ENCODE measurements at places on chromosomes 5 and 9. TPM values are rescaled to one million over a fixed set of nuclear protein-coding genes. Genes with fewer than 3 reads are reported as not detected.

- H3K27ac ChIP-seq = peak overlapping the region; percentile 100
- no peak for DNase-seq
- peak overlapping the region; percentile 85 for H3K4me3 ChIP-seq
- H3K4me1 ChIP-seq = peaks cover 46% of the 10 kb centered on the region
- H3K27me3 ChIP-seq = no peaks in the 10 kb centered on the region
Observed at GRCh38 chr9:35070823-35071813, 1.3 kb downstream of the VCP start.

- no peak for DNase-seq
- H3K27ac ChIP-seq = peak overlapping the region; percentile 60
- no peaks in the 10 kb centered on the region for H3K27me3 ChIP-seq
- H3K4me3 ChIP-seq = no peak overlapping the region
- peaks cover 21% of the 10 kb centered on the region for H3K36me3 ChIP-seq
Observed at GRCh38 chr5:157479166-157479565, 19.2 kb downstream of the NIPAL4 start.

- H3K27me3 ChIP-seq = no peaks in the 10 kb centered on the region
- no peaks in the 10 kb centered on the region for H3K4me1 ChIP-seq
- no peaks in the 10 kb centered on the region for H3K36me3 ChIP-seq
- no peak for DNase-seq
- no peak overlapping the region for H3K27ac ChIP-seq
Observed at GRCh38 chr5:99023330-99023729, 94.5 kb upstream of the CHD1 start.

Gene TAF1L
- total RNA-seq = not detected

Gene NINJ1
- total RNA-seq = 71.9 TPM

- peak; percentile 82 for DNase-seq
- H3K4me1 ChIP-seq = no peaks in the 10 kb centered on the region
- H3K4me3 ChIP-seq = no peak overlapping the region
Observed at GRCh38 chr5:160703547-160704189, 148.3 kb downstream of the ATP10B start.

DNA sequence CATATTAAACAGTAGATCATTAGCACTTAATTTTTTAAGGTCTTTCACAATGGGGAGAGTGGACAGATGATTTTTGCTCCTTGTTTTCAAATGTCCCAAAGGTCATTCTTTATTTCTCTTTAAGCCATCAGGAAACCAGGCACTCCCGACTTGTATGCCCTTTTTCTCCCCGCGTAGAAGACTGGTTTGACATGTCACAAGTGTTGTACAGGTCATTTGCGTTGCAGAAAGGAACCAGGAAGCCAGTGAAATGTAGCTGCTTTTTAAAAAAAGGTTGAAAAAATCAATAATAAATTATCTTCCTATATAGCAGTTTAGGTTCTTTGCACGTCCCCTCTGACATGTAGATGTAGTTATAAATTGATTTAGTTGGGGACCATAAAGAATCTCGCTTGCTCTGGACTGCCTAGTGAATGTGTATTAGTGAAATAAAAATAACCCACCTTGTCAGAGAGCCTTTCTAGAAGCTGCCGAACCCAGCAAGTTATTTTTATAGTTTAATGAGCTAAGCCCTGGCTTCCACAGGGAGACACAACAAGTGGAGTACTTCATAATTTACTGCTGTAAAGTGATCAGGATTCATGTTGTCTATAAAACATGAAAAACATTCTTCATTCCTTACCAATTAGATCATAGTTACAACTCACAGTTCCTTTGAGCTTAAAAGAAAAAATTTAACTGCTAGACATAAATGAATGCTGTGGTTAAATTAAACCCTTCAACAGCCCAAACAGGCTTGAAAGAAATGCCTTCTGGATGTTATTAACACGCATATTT is 404.6 kb downstream of the CSNK1G3 start:
- H3K4me3 ChIP-seq = no peak overlapping the region
- DNase-seq = no peak
- H3K4me1 ChIP-seq = peaks cover 12% of the 10 kb centered on the region
- peak overlapping the region; percentile 40 for H3K27ac ChIP-seq
- H3K27me3 ChIP-seq = no peaks in the 10 kb centered on the region

Gene CBY3
- not detected for total RNA-seq

Gene LHX6
- total RNA-seq = 3.3 TPM

GRCh38 chr5:23014266-23014665 is 161.1 kb upstream of the CDH12 start:
- no peaks in the 10 kb centered on the region for H3K36me3 ChIP-seq
- H3K4me1 ChIP-seq = peaks cover 7% of the 10 kb centered on the region
- no peak for DNase-seq

GRCh38 chr9:101536938-101537337 is 3.3 kb downstream of the RNF20 start:
- H3K27me3 ChIP-seq = no peaks in the 10 kb centered on the region
- no peak for DNase-seq
- peaks cover 28% of the 10 kb centered on the region for H3K36me3 ChIP-seq
- no peak overlapping the region for H3K4me3 ChIP-seq

- no peak overlapping the region for H3K4me3 ChIP-seq
- peak overlapping the region; percentile 21 for H3K27ac ChIP-seq
- no peak for DNase-seq
- no peaks in the 10 kb centered on the region for H3K27me3 ChIP-seq
Observed at GRCh38 chr5:134125039-134126015, 10.8 kb downstream of the TCF7 start.

DNA sequence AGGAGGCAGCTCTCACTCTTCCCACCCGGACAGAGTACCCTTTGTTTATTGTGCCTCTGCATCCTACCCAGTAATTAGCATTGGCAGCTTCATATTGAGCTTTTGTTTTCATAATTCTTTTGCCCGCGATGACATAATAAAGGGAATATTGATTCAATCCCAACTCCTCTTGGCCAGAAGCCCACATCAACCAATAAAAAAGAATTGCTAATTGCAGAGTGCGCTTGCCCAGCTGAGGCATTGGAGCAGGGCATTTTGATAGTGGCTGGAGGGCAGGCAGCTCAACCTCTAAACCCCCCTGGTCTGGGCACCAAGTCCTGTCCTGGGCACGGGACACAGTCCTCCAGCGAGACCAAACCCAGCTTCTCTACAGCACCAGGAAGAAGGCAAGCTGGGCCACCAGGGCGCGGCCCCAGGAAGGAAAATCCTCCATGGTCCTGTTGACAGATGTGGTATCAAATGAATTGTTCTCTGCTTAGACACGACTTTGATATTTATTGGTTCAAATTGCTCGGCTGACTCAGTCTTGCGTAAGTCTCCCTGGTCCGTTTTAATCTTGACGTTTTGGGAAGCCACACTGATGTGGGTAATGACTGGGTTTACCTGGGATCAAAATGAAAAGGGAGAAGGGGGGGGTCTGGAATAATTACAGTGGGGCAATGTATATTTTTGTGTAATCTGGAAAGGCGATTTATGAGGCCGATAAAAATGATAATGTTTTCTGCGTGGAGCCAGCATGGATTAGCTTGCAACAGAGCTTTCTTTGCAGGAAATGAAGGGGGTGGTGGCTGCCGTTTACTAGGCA is 220.7 kb upstream of the MSX2 start:
- H3K4me3 ChIP-seq = no peak overlapping the region
- H3K27me3 ChIP-seq = no peaks in the 10 kb centered on the region
- H3K36me3 ChIP-seq = no peaks in the 10 kb centered on the region
- H3K4me1 ChIP-seq = no peaks in the 10 kb centered on the region
- no peak for DNase-seq
- H3K27ac ChIP-seq = no peak overlapping the region

Gene GTF2H2C
- total RNA-seq = 13.9 TPM

Gene SH3GL2
- 6.7 TPM for total RNA-seq

GRCh38 chr5:36530215-36530614 is 76.2 kb upstream of the SLC1A3 start:
- no peaks in the 10 kb centered on the region for H3K4me1 ChIP-seq
- no peak overlapping the region for H3K4me3 ChIP-seq
- no peak overlapping the region for H3K27ac ChIP-seq
- no peaks in the 10 kb centered on the region for H3K36me3 ChIP-seq
- DNase-seq = no peak
- no peaks in the 10 kb centered on the region for H3K27me3 ChIP-seq

- no peak for DNase-seq
- no peak overlapping the region for H3K4me3 ChIP-seq
- H3K27ac ChIP-seq = no peak overlapping the region
- H3K4me1 ChIP-seq = peaks cover 2% of the 10 kb centered on the region
- no peaks in the 10 kb centered on the region for H3K27me3 ChIP-seq
- no peaks in the 10 kb centered on the region for H3K36me3 ChIP-seq
Observed at GRCh38 chr5:1925111-1926070, 42.7 kb upstream of the IRX4 start.

- peaks cover 38% of the 10 kb centered on the region for H3K36me3 ChIP-seq
- no peaks in the 10 kb centered on the region for H3K27me3 ChIP-seq
- DNase-seq = no peak
- no peak overlapping the region for H3K27ac ChIP-seq
- no peaks in the 10 kb centered on the region for H3K4me1 ChIP-seq
Observed at GRCh38 chr9:107008011-107008410, 145.0 kb downstream of the ZNF462 start.

- H3K36me3 ChIP-seq = no peaks in the 10 kb centered on the region
- H3K4me1 ChIP-seq = no peaks in the 10 kb centered on the region
- H3K27ac ChIP-seq = no peak overlapping the region
- H3K4me3 ChIP-seq = no peak overlapping the region
- no peaks in the 10 kb centered on the region for H3K27me3 ChIP-seq
Observed at GRCh38 chr5:146565764-146566367, 49.9 kb upstream of the GPR151 start.

DNA sequence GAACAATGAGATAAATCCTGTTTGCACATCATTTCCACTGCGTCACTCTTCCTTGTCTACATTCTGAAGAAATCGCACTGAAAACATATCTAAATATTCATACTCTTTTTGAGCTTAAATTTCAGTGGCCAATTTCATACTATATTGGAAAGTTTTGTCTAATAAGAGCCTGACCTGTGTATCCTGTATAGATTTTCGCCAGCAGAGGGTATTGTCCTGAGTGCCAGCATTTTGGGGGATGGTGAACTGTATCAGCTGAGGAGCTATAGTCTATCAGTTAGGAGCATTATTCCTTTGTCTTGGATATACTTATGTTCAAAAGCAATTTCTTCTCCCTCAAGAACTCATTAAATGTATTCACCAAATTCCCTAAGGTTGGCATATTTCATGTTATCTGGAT is 102.3 kb downstream of the SEMA6A start:
- H3K27ac ChIP-seq = no peak overlapping the region
- DNase-seq = no peak
- no peak overlapping the region for H3K4me3 ChIP-seq
- H3K4me1 ChIP-seq = no peaks in the 10 kb centered on the region
- H3K27me3 ChIP-seq = no peaks in the 10 kb centered on the region
- H3K36me3 ChIP-seq = peaks cover 7% of the 10 kb centered on the region

Gene PDE8B
- 2.2 TPM for total RNA-seq

Gene CDC42SE2
- 27.2 TPM for total RNA-seq

Gene PCDHGC5
- total RNA-seq = 3.7 TPM

DNA sequence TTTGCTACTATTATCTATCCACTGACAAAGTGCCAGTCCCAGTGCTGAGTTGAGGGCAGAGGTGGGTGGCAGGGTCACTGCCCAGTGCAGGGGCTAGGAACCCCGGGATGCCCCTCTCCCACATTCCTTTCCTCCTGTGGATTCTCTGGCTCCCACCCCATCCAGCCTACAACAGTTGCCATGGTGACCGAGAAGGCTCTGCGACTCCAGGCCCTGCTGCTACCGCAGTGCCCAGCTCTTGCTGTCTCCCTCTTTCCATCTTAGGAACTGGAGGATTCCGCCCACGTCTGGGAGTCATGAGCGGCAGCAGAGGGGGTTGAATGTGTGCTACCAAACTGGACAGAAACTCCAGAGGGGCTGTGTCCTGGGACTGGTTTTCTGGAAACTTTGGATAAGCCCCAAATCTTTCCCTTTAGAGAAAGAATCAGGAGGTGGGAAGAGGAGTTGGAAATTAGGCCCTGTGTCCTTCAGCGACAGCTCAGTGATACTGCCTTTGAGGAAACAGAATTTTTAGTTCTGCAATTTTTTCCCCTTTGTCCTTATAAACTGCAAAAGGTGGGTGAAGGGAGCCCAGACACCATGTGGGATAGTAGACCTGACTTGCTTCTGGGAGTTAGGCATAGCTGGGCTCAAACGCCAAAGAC is 20.7 kb upstream of the C5orf47 start:
- no peak overlapping the region for H3K4me3 ChIP-seq
- DNase-seq = no peak
- H3K27me3 ChIP-seq = no peaks in the 10 kb centered on the region
- H3K4me1 ChIP-seq = peaks cover 16% of the 10 kb centered on the region

Gene IRF1
- 289 TPM for total RNA-seq

DNA sequence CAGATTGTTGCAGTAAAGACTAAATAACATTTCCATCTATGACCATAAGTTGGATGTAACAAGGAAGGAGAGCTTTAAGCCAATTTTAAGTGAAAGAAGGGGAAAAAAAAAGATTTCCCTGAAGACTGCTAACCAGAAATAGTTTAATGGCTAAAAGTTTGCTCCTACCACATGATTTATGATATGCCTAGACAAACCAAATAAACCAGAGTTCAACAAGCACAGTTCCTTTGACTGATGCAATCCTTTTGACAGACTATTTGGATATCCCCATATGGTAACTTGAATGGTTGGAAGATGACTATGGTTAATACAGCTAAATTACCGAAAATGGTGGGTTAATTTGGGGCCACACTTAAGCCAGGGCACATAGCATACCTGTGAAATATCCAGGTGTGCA is 338.5 kb downstream of the CETN3 start:
- no peaks in the 10 kb centered on the region for H3K36me3 ChIP-seq
- H3K27ac ChIP-seq = no peak overlapping the region
- no peaks in the 10 kb centered on the region for H3K27me3 ChIP-seq
- DNase-seq = no peak

DNA sequence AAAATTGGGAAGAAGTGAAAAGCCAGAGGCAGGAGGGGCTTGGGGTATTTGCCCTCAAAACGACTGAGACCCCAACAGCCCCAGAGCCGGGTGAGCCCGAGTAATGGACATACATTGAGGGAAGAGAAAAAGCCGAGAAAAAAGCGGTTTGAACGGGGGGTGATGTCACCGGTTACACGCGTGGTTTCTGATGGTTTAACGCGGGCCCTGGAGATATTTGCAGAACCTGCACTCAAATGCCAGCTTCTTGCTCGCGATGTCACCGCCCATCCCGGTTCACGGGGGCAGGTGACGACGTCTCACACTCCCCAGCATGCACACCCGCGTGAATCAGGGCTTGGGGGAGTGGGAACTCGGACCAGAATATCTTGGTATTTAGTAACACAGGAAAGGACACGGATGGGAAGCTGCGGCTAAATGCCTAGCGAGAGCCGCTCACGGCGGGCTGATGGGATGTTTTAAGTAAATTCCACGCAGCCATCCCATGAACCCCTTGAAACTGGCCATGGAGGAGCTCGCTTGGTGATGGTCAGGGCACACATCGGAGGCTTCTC is 102.0 kb upstream of the RAPGEF1 start:
- no peak overlapping the region for H3K4me3 ChIP-seq
- DNase-seq = no peak
- H3K27ac ChIP-seq = no peak overlapping the region
- H3K36me3 ChIP-seq = no peaks in the 10 kb centered on the region

GRCh38 chr5:144162686-144163085 is 7.8 kb downstream of the YIPF5 start:
- no peak overlapping the region for H3K4me3 ChIP-seq
- no peak overlapping the region for H3K27ac ChIP-seq
- peaks cover 82% of the 10 kb centered on the region for H3K36me3 ChIP-seq

Measured in esophagus muscularis mucosa (tissue), 4 donors.